ENCODE measurements at places on chromosomes 11 and 22.

- no peak for DNase-seq
These were observed 408.9 kb upstream of the CCDC90B start for GRCh38 chr11:83695046-83695445.

DNA sequence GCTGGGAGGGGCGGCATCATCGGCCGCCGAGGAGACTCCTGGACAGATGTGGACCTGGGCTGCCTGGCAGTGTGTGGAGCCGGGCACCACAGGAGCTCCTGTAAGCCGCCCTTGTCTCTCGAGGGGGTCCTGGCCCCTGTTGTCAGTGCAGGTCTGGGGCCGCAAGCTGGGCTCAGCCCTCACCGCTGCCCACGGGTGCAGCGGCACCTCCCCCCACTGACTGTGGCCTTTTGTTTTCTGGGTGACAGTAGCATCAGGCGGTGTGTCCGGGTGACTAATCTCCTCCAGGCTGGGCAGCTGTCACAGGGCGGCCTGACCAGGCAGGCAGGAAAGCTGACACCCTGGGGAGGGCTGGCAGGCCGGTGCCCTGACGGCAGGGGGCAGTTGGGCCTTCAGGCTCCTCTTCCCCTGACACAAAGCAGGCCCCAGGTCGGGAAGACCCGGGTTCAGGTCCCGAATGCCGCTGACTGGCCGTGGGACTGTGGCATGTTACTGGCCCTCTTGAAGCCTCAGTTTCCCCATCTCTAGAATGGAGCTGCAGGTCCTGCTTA is 16.3 kb downstream of the DGKZ start:
- no peak for DNase-seq

DNA sequence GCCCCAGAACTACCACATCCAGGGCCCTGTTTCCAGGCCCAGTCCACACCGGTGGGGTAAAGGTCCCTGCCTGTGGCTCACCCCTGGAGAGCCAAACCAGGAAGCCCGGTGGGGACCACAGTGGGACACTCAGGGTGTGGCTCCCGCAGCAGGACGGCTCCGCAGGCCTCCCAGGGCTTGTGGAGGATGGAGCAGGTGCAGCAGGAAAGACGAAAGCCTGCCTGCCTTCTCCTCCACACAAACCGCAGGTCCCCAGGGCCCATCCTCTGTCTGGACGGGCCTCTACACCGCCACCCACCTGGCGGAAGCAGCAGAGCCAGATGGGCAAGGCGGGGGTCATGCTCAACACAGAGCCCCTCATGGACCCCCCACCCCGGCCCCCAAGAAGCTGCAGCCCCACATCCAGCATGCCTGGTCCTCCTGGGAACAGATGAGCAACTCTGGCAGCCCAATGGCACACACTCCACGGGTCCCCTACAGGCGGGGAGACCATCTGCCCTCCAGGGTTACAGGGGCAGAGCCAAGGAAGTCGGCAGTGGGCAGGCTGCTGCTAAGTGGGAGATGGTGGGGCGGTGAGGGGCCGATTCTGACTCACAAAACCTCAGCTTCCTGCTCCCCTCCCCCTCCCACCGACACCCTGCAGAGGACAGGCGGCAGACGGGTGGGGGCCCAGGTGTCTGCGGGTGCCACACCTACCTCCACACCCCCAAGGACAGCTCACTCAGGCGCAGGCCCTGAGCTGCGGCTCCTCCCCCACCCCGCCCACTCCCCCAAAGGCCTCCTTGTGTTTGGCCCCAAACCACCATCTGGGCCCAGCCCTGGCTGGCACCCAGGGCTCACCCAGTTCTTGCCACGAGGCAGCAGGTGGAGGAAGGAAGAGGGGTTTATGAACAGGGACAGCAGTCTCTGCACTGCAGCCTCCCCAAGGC is 5.2 kb downstream of the SBF1 start:
- peak; percentile 91 for DNase-seq

DNA sequence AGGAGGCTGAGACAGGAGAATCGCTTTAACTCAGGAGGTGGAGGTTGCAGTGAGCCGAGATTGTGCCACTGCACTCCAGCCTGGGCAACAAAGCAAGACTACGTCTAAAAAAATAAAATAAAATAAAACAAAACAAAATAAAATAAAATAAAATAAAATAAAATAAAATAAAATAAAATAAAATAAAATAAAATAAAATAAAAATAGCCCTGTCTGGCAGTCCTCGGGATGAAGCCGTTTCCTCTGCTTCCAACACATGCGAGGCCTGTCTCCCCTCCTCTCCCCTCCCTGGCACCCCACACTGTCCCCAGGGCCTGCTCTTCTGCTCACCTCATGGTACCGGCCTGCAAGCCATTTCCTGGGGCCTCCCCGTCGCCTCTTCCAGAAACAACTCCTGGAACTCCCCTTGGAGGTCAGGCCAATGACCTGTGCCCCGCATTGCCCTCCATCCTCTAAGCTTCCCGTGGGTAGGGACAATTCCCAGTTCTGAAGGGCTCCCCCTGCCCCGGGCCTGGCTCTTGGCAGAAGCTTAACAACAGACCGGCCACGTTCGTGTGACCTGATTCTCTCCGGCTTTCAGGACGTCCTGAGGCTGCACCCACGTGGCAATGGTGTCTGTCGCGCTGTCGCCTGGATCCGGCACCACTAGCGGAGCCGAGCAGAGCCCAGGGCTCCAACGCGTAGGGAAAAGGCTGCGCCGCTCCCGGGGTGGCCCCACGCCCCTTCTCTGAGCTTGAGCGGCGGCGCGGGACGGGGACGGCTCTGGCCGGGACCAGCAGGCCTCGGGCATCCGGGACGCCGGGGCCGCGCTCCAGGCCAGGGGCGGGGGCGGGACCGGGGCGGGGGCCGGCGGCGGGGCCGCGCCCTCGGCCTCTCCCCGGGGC is 456 bp upstream of the PARVB start:
- no peak for DNase-seq

GRCh38 chr11:18463439-18463838 is 7.8 kb downstream of the LDHAL6A start:
- DNase-seq, result no peak

GRCh38 chr11:31996159-31996881 is 94.6 kb upstream of the RCN1 start:
- DNase-seq, result no peak

- DNase-seq, result peak; percentile 89
These were observed 1.1 kb downstream of the SLC3A2 start for GRCh38 chr11:62881579-62882430.

DNA sequence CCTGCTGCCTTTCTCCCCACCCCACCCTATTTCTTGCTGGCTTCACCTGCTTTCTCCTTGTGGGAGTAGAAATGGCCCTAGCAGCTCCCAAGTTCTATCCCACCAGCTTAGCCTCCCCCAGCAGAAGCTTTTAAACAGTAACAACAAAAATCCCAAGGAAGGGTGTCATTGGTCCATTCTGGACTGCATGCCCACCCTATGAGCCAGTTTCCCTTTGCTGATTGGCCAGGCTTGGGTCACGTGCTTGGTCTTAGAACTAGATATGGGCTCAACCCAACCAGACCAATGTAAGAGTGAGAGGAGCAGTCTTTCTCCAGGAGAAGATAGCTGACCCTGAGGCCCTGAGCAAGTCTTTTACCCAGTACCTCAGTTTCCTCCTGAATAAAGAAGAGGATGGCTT is 2.3 kb downstream of the MTFP1 start:
- no peak for DNase-seq

GRCh38 chr11:110297726-110298300 is 1.4 kb upstream of the RDX start:
- no peak for DNase-seq

DNA sequence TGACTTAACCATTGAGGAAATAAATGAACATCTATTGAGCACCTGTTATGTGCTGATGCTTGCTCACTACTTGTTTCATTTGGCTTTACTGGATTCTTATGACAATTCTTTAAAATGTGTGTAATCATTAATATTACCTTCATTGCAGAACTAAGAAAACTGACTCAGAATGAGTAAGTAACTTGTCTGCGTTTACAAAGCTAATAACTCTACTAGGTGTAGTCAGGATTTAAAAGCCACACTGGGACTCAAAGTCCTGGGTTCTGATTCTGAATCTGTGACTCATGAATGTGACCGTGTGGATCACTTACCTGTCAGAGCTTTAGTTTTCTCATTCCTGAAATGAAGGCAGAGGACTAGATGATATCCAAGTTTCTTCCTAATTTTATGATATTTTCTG is 23.4 kb upstream of the KIRREL3 start:
- no peak for DNase-seq

DNA sequence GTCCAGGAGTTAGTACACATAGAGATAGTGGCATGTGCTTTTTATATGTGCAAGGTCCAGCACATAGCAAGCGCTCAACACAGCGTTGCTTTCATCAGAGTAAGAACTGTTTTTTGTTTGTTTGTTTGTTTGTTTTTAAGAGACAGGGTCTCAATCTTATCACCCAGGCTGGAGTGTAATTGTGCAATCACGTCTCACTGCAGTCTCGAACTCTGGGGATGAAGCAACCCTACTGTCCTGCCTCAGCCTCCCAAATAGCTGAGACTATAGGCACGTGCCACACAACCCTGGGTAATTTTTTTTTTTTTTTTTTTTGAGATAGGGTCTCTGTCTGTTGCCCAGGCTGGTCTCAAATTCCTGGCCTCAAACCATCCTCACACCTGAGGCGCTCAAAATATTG is 10.8 kb downstream of the TCN2 start:
- DNase-seq, result no peak

DNA sequence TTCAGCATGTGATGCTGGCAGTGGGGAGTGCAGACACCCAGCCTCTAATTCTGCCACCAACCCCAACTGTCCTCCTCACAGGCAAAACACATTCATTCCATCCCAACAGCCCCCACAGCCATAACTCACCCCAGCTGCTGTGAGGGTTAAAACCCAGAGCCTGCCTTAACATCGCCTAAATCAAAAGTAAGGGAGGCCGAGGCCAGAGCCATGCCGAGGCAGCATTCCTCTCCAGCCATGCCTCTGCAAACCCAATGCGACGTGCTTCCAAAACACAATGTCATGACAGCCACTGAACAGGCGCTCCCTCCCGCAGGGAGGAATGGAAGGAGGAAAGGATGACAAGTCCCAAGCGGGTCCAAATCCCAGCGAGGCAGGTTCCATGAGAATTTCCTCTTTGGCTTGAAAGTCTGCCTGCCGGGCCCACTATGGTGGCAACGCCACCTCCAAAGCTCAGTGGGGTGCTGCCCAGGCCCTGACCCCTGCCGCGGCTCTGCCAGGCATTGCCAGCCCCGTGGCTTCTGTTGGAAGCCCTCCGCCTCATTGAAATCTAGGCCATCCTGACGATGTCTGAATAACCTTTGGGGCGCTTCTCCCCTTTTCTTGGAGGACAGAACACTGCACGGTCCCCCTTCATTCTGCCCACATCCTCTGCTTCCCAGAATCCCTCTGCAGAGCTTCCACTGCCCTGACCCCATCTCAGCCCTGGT is 472.3 kb downstream of the BRD1 start:
- DNase-seq, result no peak

- DNase-seq, result no peak
These were observed 45.5 kb downstream of the ENDOD1 start for GRCh38 chr11:95135155-95135554.

DNA sequence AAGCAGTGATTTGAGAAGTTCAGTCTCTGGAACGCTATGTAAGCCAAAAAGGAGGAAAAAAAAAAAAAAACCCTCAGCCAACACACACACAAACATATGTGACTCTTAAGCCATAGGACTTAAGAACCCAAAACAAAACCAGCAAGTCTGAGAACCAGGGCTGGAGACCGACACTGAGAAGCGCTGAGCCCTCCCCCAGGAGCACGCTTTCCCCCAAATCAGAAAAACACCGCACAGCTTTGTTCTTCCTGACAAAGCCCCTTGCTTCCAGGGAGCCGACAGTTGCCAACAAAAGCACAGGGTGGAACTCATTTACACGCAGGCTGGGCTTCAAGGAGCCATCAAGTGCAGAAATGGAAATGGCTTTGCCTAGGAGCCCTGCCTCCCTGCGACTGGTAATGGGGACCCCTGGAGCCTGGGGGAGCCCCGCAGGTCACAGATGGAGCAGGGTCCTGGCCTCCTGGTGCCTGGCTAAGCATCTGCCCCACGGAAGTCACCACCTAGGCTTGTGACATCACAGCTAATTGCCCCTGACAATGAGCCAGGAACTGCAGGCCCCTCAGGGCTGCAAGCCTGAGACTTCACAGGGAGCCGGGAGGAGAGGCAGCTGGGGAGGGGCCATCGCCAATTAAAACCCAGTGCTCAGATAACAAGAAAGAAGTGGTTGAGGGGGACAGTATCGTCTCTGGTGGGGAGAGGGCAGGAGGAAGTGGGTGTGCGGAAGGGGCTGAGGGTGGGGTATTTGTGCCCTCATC is 66.9 kb downstream of the NFAM1 start:
- DNase-seq, result no peak

DNA sequence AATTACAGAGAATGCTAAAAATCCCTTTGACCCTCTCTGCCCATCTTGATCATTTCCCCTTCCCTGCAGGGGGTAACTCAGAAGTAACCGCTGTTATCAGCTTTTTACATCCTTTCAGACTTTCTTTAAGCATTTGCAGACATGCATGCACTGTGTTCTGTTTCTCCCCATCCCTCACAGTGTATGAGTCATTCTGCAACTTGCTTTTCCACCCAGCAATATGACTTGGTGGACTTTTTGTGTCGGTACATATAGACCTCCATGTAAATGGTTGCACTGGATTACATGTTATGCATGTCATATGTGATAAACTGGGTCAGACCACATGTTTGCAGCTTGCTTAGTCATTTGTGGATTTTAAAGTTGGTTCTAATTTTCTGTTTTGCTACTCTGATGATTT is 87.7 kb upstream of the NECTIN1 start:
- DNase-seq, result no peak

- no peak for DNase-seq
These were observed 29.5 kb upstream of the SHANK2 start for GRCh38 chr11:71281831-71282230.

GRCh38 chr11:64894070-64894811 is 15.8 kb upstream of the EHD1 start:
- peak; percentile 87 for DNase-seq

DNA sequence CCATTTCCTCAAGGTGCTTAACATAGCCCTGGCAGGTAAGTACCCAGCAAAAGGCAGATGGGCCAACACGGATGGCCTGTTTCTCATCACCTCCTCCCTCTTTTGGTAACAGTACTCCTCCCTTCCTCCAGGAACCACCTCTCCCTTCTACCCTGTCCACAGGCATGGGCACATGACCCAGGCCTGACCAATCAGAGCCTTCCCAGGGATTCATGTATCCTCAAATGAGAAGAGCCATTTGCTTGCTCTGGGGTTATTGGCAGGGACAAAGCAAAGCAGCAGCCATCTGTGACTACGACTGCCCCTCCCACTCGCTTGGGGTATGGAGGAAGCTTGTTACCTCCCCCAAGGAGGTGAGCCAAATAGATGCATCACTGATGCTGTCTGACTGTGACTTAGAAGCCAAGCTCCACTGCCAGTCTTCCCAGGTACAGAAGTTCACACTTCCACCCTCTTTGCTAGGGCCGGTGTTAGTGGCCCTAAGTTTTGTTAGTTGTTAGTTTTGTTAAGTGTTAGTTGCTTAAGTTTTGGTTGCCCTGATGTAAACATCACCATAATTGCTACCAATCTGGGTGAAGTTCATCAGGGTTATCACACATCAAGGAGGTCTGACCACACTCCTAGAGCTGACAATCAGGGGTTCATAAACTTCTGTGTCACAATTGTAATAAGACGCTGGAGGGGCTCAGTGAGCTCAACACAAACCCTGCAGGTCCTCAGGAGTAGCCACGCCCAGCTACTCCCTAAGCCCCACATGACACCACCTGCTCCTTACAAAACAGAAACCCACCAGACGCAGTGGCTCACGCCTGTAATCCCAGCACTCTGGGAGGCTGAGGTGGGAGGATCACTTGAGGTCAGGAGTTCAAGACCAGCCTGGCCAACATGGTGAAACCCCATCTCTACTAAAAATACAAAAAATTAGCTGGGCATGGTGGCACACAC is 57.3 kb downstream of the ARFGAP3 start:
- DNase-seq, result no peak

- DNase-seq, result no peak
These were observed 40.6 kb upstream of the MN1 start for GRCh38 chr22:27842201-27842600.

Data from activated naive CD4-positive, alpha-beta T cell (primary cell).